NCI-H146 (cell line): ENCODE measurements at places on chromosomes 12 and 14.
A peak's percentile ranks its signal among the peaks of the same experiment; 100 is the strongest.

DNA sequence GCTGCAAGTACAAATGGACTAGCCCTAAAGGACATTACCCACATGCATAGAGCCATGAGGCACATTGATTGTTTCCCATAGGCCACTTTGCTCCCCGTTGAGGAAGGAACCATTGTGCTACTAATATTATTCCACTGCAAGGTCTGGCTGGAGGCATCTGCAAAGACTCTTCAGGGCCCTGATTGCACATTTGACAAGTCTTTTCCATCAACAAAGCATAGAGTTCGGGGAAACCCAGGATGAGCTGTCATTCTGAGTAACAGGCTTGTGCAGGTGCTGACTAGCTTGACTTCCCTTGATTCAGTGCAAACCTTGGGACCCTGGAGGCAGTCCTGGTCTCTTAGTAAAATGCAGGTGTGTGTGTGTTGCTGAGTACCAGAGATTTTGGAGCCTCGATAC is 73.8 kb downstream of the SUSD6 start:
- no peak for DNase-seq

GRCh38 chr14:82636426-82636825 is 1102.8 kb upstream of the SEL1L start:
- DNase-seq, result peak; percentile 3

GRCh38 chr12:27560126-27560525 is 36.1 kb downstream of the PPFIBP1 start:
- DNase-seq, result no peak

DNA sequence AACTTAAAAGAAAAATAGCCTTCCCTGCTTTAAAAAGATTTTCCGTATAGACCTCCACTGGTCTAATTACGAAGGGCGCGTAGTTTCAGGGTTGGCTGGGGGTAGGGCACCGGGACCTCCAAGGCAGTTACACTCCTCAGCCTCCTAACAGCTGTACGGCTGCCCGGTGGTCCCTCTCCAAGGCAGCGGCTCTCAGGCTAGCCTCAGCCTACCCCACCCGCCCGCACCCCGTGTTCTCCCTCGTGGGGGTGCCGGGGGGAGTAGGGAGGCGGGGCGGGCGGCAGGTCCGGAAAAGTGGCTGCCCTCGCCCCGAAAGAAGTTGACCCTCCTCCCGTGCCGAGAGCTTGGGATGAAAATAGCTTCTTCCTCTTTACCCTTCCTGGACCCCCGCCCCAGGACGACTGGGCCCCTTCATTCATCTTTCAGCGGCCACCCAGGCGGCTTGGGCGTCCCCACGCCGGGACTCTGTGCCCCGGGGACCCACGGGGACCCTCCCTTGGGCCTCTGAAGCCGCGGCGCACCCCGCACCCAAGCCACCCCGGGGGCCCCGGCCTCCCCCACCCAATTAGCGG is 991 bp upstream of the RCOR1 start:
- DNase-seq, result peak; percentile 44

DNA sequence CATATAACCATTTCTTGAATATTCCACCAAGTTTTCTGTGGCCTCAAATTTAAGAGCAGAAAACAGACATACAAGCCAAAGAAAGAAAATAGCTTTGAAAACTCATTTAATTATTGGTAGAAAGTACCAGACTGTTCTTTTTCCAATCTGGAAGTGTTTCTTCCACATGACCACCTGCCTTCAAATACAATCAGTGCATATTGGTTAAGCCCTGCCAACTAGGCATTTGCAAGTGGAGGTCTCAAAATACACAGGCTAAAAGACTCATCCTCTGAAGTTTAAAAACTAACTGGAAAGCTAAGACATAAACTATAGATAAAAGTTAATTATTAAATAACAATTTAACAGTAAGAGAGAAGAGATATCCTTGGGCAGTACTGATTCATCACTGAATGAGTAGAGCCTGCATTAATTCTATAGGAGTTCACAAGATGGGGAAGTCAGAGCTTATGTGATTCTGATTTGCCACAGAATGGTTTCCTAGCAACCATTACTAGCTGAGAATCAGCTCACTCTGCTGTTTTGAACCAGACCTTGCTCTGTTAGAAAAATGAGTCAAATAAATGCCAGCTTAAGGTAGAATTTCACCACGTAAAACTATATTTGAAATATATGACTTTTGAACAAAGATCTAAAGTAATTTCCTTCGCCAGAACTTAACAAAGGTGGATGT is 433.8 kb downstream of the FUT8 start:
- DNase-seq, result no peak

GRCh38 chr12:108856428-108857157 is 790 bp downstream of the SSH1 start:
- DNase-seq, result peak; percentile 16

- peak; percentile 7 for DNase-seq
Measured at GRCh38 chr14:100677554-100678468, 48.9 kb upstream of the DLK1 start.

DNA sequence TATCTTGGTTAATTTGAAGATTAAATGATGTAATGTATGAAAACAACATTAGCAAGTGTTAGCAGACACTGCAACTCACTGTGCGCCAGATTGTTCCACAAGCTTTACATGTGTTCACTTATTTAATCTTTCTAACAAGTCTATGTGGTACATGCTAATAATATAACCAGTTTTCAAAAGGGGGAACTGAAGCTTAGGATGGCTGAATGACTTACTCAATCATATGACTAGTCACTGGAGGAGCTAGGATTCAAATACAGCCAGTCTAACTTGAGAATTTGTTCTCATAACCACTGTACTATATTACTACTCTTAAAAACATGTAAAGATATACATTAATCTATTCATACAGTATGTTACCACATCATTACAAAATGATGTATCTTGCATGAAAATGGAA is 60.5 kb upstream of the LRIG3 start:
- no peak for DNase-seq

GRCh38 chr14:91354221-91354916 is 63.3 kb downstream of the CCDC88C start:
- DNase-seq, result peak; percentile 71

GRCh38 chr12:52552055-52552454 is 890 bp downstream of the KRT71 start:
- no peak for DNase-seq

DNA sequence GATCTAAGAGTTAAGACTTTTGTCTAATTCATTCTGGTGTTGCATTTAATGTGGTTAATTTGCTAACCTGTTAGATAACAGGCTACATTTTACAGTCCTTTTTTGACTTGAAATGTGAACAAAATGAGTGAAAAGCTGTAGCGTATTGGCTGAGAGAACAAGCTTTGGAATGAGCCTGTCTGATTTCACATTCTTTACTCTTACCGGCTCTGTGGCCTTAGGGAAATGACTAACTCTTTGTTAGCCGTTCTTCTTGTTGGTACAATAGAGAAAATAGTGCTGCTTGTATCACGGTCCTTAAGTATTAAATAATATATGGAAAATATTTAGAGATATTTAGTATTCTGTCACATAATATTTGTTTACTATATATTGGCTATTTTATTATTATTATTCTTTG is 1.9 kb downstream of the MNAT1 start:
- DNase-seq, result no peak

DNA sequence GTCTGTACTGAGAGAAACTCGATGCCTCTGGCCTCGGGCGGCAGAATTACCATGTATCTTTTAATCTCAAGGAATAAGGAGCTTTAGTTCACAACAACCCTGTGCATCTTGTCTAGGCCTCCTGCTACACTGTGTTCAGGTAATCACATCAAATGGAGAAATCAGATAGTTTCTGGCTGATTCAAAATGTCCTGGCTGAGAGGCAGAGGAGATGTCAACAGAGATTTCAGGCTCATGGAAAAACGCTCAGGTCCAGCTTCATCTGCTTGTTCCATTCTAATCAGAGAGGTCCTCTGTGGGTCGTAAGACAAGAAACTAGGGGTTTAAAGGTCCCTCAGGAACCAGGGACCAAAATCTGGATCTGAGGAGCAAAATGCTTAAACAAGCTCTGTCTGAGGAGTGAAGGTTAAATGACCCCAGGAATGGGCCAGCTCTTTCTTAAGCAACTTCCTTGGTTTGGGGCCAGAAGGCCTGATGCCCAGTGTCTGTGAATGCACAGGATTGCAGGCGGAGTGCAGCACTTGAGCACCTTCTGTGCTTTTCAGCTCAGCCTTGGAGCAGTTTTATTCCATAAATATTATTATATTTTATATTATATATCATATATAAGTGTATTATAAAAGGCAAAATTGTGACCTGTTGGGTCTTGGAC is 170.2 kb upstream of the PRICKLE1 start:
- DNase-seq, result no peak

DNA sequence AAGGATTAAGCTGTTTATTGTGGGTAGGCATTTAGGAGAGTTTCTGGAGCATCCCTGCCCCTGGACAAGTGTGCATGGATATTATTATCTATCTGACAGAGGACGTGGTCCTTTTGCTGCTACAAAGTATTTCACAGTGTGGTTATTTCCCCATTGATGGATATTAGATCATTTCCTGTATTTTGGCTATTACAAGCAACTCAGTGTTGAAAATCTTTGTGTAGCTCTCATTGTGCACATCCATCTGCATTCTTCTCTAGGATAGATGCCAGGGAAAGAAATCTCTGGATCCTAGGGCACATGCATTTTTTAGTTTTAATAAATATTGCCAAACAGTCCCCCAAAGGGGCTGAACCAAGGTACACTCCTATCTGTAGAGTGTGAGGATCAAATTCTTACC is 154.3 kb upstream of the SRRM4 start:
- DNase-seq, result no peak

DNA sequence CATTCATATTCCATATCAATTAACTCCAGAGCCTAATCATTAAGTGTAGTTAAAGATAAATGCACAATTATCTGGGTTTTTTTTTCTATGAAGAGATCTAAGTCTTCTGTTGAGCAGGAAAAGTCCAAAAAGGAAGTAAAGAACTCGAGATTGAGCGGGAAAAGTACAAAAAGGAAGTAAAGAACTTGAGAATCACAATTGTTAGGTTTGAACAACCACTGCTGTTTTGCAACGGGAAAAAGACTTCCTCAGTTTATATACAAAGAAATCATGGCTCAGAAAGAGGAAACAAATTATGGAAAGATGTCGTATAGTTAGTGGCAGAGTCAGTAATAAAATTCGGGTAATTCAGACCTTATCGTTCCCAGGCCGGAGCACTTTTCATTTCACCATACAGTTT is 63.3 kb downstream of the PPP1R12A start:
- no peak for DNase-seq

DNA sequence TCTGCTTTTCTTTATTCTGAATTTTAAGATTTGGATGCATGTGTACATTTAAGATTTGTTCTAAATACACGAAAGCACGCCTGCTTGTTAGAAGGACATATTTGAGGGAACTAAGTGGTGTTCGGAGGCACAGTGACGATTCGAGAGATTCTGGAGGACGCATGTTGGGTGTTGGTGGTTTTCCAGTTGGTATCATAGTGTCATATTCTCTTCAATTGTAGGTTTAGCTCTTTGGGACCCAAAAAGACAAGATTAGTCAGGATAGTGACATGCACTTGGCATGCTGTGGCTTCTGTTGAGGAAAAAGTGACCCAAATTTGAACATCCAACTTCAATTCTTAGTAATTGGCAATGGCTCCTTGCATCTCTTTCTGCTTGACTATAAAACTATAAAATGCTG is 30.1 kb downstream of the PRKCH start:
- no peak for DNase-seq

GRCh38 chr14:100591453-100592371 is 4.5 kb upstream of the BEGAIN start:
- DNase-seq, result no peak

GRCh38 chr12:46677749-46678148 is 148.0 kb downstream of the SLC38A4 start:
- DNase-seq, result no peak

GRCh38 chr12:21144309-21144708 is 13.3 kb downstream of the SLCO1B1 start:
- no peak for DNase-seq

DNA sequence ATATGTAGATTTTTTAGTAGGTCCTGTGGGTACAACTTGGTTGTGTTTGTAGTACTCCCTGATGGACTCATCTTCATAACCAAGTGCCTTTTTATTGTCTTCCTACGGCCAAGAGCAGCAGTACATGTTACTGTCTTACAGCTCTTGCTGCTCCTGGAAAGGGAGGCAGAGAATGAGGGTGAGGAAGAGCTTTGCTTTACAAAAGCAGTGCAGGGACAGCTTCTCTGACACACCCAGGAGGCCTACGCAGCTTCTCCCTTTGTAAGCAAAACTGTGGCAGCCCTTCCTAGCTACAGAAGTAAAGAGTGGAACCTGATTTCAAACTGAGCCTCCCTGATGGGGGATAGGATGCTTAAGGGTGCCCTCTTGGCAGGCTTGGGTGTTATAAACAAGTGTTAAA is 18.6 kb downstream of the MYRFL start:
- DNase-seq, result no peak

- DNase-seq, result no peak
Measured at GRCh38 chr12:126488806-126489205, 1423.6 kb downstream of the AACS start.

GRCh38 chr12:82942991-82943401 is 256.3 kb downstream of the TMTC2 start:
- DNase-seq, result no peak

DNA sequence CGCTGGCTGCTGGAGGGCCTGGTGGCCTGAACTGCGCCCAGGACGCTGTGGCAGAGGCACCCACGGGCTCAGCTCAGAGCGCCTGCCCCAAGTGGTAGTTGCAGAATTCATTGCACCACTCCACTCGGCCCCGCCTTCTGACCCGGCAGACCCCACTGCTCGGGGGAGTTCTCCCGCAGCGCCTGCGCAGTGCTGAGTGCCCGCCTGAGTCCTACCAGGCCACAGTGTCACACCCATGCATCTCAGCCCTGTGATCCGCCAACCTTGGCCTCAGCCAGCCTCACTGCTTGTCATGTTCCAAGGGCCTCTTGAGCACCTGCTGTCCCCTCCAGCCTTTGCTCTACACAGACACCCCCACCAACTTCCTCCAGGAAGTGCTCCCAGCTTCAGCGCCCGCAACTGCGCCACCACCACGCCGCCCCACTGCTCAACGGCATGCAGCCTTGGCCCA is 12.2 kb downstream of the DEGS2 start:
- DNase-seq, result no peak

DNA sequence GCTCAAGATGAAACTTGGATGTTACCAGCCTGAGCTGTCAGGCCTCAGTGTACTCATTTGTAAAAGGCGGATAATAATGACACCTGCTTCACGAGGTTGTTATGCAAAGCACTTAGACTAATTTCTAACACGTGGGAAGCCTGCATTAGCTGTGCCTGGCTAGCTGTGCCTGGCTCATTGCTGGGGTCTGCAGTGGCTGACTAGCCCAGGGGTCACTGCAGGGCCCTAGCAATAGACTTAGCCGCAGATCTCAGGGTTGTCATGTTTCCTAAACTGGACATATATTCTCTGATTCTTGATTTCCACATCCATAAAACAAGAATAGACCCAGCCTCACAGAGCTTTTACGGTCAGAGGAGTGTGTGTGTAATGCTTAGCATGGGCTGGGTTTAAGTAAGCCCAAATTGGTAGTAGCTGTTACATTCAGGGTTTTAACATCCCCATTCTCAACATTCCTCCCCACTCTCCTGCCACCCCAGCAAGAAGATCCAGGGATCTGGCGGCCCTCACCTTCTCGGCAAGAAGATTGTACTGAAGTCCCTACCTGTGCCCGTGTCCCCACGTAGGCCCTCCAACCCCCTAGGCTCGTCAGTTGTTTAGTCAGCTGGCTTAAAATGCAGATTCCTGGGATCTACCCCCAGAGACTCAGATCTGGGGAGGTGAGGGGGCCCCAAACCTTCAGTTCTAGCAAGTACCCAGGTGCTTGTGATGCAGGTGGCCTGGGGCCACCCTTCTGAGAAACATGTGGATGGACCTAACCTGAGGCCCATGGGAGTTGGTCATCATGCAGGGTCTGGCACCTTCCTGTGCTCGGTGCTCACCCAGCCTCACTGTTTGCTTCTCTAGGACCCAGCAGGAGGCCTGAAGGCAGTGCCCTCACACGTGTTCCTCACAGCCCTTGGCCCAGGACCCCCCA is 8.6 kb downstream of the NR4A1 start:
- DNase-seq, result no peak
